ENCODE measurements at places on chromosomes 7 and 10.

DNA sequence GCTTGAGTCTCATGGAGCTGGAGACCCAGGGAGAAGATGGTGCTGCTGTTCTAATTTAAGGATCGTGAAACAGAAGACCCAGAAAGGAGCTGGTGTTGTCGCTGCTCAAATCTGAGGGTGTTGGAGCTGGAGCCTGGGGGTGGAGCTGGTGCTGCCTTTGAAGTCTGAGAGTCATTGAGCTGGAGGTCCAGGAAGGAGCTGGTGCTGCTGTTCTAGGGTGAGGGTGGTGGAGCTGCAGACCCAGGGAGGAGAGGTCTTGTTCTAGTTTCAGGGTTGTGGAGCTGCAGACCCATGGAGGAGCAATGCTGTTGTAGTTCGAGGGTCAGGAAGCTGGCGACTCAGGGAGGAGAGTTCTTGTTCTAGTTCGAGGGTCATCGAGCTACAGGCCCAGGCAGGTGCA lies 84.1 kb upstream of the ZNF479 start:
- no peak for DNase-seq

GRCh38 chr7:116777651-116778281 lies 84.6 kb upstream of the CAPZA2 start:
- DNase-seq, result no peak

- no peak for DNase-seq
Measured at GRCh38 chr10:82866424-82867020, 991.5 kb downstream of the NRG3 start.

DNA sequence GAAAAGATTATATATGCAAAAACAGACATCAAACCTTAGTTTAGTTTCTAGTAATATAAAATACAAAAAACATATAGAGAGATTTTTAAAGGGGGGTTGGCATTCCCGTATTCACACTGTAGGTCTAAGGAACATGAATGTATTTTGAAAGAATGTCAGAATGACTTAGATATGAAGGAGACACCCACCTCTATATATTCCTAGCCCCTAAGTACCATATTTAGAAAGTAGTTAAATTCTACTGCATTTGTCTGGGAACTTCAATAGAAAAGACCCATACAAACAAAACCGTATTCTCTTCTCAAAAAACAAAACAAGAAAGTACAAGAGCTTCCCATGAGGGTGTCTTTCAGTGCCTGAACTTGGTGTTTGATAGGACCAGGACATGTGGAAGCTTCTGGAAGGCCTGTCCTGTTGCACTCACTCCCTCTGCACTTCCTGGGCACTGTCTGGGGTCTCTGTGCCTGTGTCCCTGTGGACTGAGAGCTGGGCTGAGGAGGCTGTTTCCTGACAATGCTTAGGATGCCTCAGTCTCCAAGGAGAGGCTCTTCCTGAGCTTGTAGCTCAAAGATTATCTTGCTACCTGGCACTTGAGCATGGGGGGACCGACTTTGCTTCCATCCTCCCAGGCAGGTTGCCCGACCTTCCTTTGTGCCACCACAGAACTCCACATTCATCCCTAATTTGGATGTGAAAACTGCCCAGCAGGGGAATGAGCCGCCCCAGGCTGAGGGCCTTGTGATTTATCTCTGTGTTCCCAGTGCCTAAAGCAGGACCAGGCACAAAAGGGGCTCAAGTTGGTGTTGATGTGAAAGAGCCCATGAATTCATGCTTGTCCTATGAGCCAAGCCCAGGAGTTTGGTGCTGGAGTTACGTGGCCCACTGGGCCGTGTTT lies 44.4 kb upstream of the KLF6 start:
- DNase-seq, result no peak
